ENCODE measurements at places on chromosomes 7 and 10. TPM values are rescaled to one million over a fixed set of nuclear protein-coding genes. Genes with fewer than 3 reads are reported as not detected.

Gene RBM20
- 2.7 TPM for total RNA-seq

Gene KIF11
- total RNA-seq = 25.9 TPM

Gene NOC3L
- total RNA-seq = 21.8 TPM

Gene UCMA
- total RNA-seq = not detected

Gene MRC1
- total RNA-seq = 0.04 TPM

Gene NPS
- not detected for total RNA-seq

Gene WNT8B
- 3.1 TPM for total RNA-seq

Gene PALD1
- 1.4 TPM for total RNA-seq

Gene TMEM236
- 0.07 TPM for total RNA-seq

GRCh38 chr7:143258831-143259230 lies 4.4 kb upstream of the GSTK1 start:
- peaks cover 6% of the 10 kb centered on the region for H3K4me1 ChIP-seq
- no peak for DNase-seq
- H3K27ac ChIP-seq = no peak overlapping the region
- H3K4me3 ChIP-seq = no peak overlapping the region
- H3K27me3 ChIP-seq = no peaks in the 10 kb centered on the region
- H3K36me3 ChIP-seq = no peaks in the 10 kb centered on the region

DNA sequence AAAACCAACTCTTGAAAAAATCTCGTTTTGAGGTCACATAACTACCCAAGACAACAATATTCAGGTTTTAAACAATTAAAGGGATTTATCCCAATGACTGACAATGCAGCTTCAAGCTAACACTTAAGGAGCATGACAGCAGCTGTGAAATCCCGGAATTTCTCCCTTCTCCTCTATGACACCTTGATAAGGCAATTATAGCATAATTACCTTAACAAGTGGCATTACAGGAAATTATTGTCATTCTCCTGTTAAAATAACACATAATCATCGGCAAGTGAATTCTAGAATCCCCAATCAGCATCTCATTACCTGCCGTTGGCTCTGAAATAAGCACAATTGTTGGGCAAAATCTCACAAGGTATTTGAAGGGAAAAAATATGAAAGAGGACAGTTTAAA lies 417.0 kb upstream of the PFKP start:
- peaks cover 8% of the 10 kb centered on the region for H3K27me3 ChIP-seq
- H3K36me3 ChIP-seq = no peaks in the 10 kb centered on the region
- no peaks in the 10 kb centered on the region for H3K4me1 ChIP-seq
- no peak overlapping the region for H3K27ac ChIP-seq

GRCh38 chr10:97080051-97080776 lies 105.5 kb downstream of the SLIT1 start:
- no peak overlapping the region for H3K27ac ChIP-seq
- no peaks in the 10 kb centered on the region for H3K4me1 ChIP-seq
- DNase-seq = no peak
- H3K27me3 ChIP-seq = peaks cover 13% of the 10 kb centered on the region
- no peak overlapping the region for H3K4me3 ChIP-seq

- H3K4me1 ChIP-seq = peaks cover 14% of the 10 kb centered on the region
- no peak overlapping the region for H3K27ac ChIP-seq
- DNase-seq = no peak
- H3K4me3 ChIP-seq = no peak overlapping the region
These were observed 13.3 kb upstream of the EXOC6 start for GRCh38 chr10:92834986-92835385.

- DNase-seq = no peak
- H3K27me3 ChIP-seq = no peaks in the 10 kb centered on the region
- H3K4me1 ChIP-seq = no peaks in the 10 kb centered on the region
- no peaks in the 10 kb centered on the region for H3K36me3 ChIP-seq
- no peak overlapping the region for H3K4me3 ChIP-seq
These were observed 66.6 kb upstream of the ZNF722 start for GRCh38 chr7:63931985-63932577.

- no peaks in the 10 kb centered on the region for H3K27me3 ChIP-seq
- H3K4me3 ChIP-seq = no peak overlapping the region
- no peaks in the 10 kb centered on the region for H3K36me3 ChIP-seq
- H3K4me1 ChIP-seq = peaks cover 3% of the 10 kb centered on the region
- no peak for DNase-seq
These were observed 175.4 kb upstream of the AHR start for GRCh38 chr7:17123020-17123419.

- peaks cover 1% of the 10 kb centered on the region for H3K4me1 ChIP-seq
- H3K27me3 ChIP-seq = no peaks in the 10 kb centered on the region
- no peak overlapping the region for H3K4me3 ChIP-seq
These were observed 214.2 kb upstream of the ADO start for GRCh38 chr10:62590306-62590705.

DNA sequence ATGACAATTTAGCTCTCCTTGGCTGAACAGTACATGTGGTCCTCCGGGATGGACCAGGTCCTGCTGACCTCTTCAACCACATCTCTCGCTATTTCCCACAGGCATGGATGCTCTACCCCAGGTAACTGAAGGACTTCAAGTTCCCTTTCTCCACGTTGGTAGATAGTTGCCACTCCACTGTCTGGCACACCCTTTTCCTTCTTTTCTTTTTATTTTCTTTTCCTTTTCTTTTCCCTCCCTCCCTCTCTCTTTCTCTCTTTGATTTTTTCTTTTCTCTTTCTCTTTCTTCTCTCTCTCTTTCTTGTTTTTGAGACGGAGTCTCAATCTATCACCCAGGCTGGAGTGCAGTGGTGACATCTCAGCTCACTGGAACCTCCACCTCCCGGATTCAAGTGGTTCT lies 2.8 kb upstream of the ACBD7 start:
- H3K4me1 ChIP-seq = peaks cover under 1% of the 10 kb centered on the region
- no peaks in the 10 kb centered on the region for H3K36me3 ChIP-seq
- H3K27me3 ChIP-seq = peaks cover 10% of the 10 kb centered on the region
- no peak for DNase-seq

- no peaks in the 10 kb centered on the region for H3K27me3 ChIP-seq
- H3K36me3 ChIP-seq = no peaks in the 10 kb centered on the region
- peaks cover 11% of the 10 kb centered on the region for H3K4me1 ChIP-seq
- H3K27ac ChIP-seq = no peak overlapping the region
- H3K4me3 ChIP-seq = no peak overlapping the region
These were observed 50.0 kb upstream of the BET1 start for GRCh38 chr7:94054130-94054529.

- H3K4me3 ChIP-seq = no peak overlapping the region
- no peak overlapping the region for H3K27ac ChIP-seq
- no peak for DNase-seq
- peaks cover 31% of the 10 kb centered on the region for H3K36me3 ChIP-seq
- H3K27me3 ChIP-seq = no peaks in the 10 kb centered on the region
These were observed 14.8 kb downstream of the GPAM start for GRCh38 chr10:112168733-112169132.

GRCh38 chr7:50822110-50822509 lies 39.4 kb upstream of the GRB10 start:
- no peak overlapping the region for H3K4me3 ChIP-seq
- no peaks in the 10 kb centered on the region for H3K36me3 ChIP-seq
- H3K27ac ChIP-seq = no peak overlapping the region
- DNase-seq = no peak
- H3K27me3 ChIP-seq = peaks cover 54% of the 10 kb centered on the region
- H3K4me1 ChIP-seq = peaks cover 25% of the 10 kb centered on the region

GRCh38 chr10:32073128-32073527 lies 16.9 kb upstream of the KIF5B start:
- no peak overlapping the region for H3K27ac ChIP-seq
- H3K4me3 ChIP-seq = no peak overlapping the region
- DNase-seq = no peak
- H3K4me1 ChIP-seq = peaks cover 9% of the 10 kb centered on the region
- H3K27me3 ChIP-seq = no peaks in the 10 kb centered on the region

DNA sequence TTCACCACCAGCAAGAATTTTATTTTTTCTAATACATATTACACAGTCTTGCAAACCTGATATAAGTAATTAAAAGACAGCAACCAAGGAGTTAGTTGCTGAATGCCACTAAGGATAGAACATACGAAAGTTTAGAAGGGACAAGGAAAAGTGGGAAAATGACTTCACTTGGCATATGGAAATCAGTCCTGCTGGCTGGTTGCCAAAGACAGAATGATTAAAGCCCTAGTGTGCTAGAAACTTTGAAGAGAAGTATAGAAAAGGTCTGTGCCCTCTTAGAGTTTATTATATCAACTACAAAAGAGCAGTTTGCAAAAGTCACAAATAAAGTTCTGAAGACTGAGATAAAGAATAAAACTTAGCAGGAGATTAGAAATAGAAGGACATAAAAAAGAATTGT lies 5.8 kb upstream of the YAE1 start:
- no peaks in the 10 kb centered on the region for H3K27me3 ChIP-seq
- no peaks in the 10 kb centered on the region for H3K36me3 ChIP-seq
- no peak for DNase-seq
- peaks cover 10% of the 10 kb centered on the region for H3K4me1 ChIP-seq

DNA sequence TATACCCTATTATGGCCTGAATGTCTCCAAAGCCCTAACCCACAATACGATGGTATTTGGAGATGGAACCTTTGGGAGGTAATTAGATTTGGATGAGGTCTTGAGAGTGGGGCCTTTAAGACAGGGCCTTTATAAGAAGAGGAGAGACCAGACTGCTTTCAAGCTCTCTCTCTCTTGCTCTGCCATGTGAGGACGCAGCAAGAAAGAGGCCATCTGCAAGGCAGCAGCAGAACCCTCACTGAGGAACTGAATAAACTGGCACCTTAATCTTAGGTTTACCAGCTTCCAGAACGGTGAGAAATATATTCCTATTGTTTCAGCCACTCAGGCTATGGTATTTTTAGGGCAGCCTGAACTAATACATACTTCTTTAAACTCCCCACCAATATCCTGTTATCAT lies 2.0 kb upstream of the GNAI1 start:
- no peak overlapping the region for H3K27ac ChIP-seq
- no peaks in the 10 kb centered on the region for H3K36me3 ChIP-seq
- DNase-seq = no peak
- no peaks in the 10 kb centered on the region for H3K27me3 ChIP-seq

DNA sequence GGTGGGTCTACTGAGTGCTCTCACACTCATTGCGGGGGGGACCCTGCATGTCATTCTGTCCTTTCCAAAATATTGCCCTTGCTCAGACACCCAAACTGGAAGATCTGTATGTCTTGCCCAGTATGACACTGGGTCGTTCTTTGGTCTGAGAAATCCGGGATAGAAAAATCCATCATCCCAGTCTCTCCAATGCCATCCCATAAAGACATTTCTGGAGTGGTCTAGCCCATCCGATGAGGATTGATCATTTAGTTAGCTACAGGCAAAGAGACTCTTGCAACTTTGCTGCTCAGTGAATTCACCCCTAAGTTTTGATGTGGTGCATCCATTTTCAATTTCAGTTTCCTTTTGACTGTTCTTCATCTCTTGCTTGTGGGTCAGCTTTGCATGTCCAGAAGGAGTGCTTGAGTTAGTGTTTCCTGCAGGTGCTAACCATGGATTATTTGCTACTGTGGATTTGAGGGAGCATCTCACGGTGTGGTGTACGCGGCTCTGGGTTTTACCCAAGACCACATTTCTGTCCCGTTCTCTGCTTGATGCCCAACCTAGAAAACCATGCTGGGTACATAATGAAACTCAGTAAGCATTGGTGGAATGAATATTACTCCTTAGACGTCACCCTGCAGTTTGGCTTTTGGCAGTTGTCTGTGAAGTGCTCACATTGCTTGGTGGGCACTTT lies 247.0 kb upstream of the MKI67 start:
- no peak overlapping the region for H3K27ac ChIP-seq
- H3K4me3 ChIP-seq = no peak overlapping the region
- peaks cover 33% of the 10 kb centered on the region for H3K27me3 ChIP-seq
- no peak for DNase-seq
- peaks cover 7% of the 10 kb centered on the region for H3K4me1 ChIP-seq

GRCh38 chr7:100489824-100490223 lies 6.1 kb downstream of the NYAP1 start:
- no peaks in the 10 kb centered on the region for H3K36me3 ChIP-seq
- H3K4me1 ChIP-seq = peaks cover 11% of the 10 kb centered on the region
- no peak for DNase-seq
- no peak overlapping the region for H3K27ac ChIP-seq

DNA sequence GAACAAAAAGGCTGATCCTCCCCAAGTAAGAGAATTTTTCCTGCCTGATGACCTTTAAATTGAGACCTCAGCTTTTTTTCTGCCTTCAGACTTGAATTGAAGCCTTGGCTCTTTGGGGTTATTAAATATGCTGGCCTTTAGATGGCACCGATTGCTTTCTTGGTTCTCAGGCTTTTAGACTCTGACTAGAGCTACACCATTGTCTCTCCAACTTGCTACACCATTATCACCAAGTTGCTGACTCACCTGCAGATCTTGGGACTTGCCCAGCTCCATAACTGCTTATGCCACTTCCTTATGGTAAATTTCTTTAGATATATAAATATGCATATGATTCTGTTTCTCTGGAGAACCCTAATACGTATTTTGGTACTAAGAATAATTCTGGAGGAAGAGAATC lies 3.1 kb upstream of the ABCA13 start:
- H3K4me1 ChIP-seq = no peaks in the 10 kb centered on the region
- H3K4me3 ChIP-seq = no peak overlapping the region
- no peak overlapping the region for H3K27ac ChIP-seq
- DNase-seq = no peak
- no peaks in the 10 kb centered on the region for H3K36me3 ChIP-seq

DNA sequence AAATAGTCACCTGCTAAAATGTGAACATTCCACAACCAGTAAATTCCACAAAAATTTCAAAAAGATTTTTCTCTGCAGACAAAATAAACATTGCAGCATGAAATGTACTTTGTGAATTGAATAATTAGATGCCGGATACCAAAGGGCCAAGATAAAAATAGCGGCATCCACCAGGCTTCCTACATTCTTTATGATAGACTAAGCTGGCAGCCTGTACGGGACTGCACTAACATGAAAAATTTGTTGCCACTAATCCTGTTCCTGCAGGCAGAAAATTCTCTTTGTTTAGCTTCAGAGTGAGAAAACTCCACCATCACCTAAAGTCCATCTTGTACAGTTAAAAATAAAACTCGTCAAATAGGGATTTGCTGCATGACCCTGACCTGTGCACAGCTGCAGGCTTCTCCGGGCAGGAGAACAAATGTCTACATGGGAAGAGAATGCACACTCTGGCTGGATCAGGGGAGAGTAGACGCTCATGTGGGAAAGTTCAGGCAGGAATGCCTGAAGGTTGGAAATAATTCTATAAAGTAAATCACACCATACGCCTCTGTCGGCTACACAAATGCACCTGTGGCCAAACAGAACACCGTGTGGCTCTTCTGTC lies 15.6 kb upstream of the ADO start:
- H3K27me3 ChIP-seq = peaks cover 6% of the 10 kb centered on the region
- DNase-seq = no peak
- H3K4me3 ChIP-seq = no peak overlapping the region
- H3K36me3 ChIP-seq = peaks cover 3% of the 10 kb centered on the region
- no peak overlapping the region for H3K27ac ChIP-seq

All from progenitor cell of endocrine pancreas (in vitro differentiated cells).